ENCODE measurements at places on chromosomes 2 and 18.

GRCh38 chr2:69554981-69555380 lies 88.6 kb downstream of the AAK1 start:
- no peak for DNase-seq

DNA sequence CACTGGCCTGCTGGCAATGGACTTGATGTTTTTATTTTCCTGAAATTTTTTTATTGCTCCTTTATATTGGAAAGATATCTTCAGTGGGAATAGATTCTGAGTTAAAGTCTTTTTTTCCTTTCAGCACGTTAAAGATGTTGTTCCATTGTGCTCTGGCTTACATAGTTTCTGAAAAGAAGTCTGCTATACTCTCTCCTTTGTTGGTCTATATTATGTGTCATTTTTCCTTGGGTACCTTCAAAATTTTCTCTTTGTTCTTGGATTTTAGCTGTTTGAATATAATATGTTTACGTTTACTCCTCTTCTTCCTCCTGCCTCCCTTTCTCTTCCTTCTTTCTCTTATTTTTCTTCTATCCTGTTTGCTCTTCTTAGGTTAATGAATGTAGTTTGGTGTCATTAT lies 105.5 kb downstream of the CAPN13 start:
- no peak for DNase-seq

DNA sequence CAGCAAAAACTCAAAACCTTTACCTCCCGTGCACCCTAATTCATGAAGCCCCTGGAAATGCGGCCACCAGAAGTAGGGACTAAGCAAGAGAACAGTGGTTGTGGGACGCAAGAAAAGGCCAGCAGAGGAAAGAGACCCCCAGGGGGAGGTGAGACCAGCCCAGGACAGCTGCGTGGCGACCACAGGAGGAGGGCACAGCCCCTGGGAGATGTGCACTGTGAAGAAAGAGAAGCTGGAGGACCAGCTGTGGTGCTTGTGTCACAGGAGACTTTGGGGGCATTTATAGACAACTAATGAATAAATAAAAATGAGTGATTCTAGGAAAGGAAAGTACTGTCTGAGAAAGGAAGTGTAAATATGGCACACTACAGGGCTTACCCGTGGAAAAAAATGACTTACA lies 263.8 kb downstream of the EIPR1 start:
- DNase-seq, result no peak

DNA sequence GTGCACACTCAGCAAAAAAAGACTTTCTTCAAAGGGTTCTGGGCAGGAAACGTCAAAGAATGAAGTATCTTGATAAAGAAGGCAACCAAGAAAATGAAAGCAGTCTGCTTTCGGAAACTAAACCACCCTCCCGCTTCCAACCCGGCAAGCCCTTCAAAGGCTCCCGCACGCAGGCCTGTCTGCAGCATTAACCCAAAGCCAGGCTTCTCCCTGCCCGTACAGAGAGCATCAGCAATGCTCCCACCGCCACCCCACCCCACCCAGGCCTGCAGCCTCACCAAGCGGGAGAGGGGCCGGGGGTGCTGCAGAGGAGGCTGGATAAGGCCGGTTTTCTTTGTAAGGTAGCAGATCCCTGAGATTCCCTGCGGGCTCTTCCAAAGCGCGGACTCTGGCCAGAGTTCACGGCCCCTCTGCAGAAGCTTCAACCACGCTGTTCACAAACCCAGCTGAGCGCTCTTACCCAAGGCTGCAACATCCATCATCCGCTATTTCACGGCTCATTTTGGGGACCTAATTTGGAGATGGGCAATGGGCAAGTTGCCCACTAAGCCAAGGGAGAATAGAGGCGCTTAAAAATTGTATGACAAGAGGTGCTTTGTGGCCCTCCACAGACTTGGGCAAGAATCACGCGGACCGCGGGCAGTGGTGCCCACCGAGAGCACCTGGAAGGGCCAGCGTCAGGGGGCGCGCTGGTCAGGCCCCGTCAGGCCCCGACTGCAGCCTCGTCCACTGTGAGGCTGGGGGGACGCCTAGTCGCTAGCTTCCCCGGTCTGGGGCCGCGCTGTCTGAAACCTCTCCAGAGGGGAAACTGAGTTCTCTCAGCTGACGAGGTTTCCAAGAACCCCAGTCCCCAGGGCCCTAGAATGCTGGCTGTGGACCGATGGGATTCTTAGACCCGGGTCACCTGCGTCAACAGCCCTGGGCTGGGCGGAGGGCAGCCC lies 225.4 kb upstream of the ID2 start:
- no peak for DNase-seq

DNA sequence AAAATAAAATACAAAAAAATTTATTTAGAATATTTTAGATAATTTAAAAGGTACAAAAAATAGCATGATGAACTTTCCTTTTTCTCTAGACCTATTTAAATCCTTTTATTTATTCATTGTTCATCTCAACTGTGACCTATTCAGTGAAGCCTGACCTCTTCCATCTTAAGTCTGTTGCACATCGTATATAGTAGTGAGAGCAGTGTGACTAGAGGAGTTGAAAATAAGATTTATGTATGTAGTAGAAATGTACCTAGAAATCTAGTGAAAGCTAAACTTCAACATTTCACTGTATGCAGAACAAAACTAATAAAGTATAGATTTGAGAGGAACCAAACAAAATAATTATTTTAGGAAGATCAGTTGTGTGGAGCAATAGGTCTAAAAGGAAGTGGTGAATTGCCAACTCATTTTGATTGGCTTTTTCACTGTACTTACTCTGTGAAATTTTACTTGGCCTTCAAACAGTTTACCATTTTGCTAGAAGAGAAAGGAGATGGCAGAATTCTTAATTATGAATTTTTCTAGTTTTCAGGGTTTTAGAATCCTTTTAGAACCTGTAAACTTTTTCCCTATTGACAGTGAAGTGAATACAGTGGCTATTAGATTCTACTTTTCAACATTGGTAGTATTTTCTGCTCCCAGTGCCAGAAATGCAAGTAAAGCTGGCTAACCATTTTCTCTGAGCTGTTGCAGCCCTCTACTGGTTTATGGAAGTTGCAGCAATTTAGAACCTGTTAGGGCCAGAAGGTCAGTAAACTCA lies 11.0 kb downstream of the ANKRD12 start:
- DNase-seq, result peak; percentile 10

DNA sequence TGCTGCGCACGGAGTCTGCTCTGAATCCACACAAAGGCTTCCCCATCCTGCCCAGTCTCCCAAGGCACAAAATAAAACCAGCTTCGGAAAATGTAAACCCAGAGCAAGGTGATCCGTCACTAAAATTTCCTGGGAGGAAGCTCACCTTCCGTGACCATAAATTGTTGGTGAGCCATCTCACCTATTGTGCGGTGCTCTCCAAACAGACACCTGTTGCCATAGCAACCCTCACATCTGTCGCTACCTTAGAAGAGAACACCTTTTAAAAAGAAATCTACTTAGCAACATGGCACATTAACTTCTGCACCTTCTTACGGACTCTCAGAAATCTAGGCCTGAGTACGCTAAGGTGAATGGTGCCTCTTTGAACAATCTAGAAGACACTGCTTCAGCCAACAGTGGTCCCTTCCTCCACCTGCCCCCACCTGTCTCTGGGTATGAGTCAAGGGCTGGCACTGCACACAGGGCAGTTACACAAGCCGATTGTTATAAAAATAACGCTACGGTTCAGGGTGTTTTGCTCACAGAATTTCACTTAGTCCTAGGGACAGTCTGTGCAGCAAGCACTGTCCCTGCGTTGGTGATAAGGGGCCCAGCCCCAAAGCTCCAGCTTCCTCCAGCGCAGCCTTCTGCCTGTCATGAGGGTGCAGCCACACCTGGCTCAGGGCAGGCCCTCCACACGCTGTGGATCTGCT lies 114.9 kb upstream of the ID2 start:
- DNase-seq, result no peak

DNA sequence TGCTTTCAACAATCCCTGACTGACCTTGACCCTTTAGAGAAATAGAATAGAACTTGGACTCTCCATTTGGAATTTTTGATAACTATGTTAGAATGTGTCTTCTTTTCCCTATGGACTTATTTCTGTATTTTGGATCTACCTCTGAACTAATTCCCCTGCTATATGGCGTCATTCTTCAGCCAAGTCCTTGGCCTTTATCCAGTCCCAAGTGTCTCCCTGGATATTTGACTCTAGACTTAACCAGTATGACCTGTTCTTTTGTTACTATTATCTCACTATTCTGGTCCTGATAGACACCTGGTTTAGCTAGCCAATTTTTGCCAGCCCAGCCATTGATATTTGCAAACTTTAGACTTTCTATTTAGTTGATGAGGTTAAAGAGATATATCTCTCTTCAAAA lies 186.8 kb downstream of the KCNS3 start:
- no peak for DNase-seq

- no peak for DNase-seq
These were observed 80.5 kb downstream of the ZBTB7C start for GRCh38 chr18:48328473-48329210.

- no peak for DNase-seq
These were observed 20.5 kb upstream of the LRPPRC start for GRCh38 chr2:44016282-44016681.

GRCh38 chr2:6922201-6922656 lies 5.0 kb downstream of the RNF144A start:
- DNase-seq, result no peak

DNA sequence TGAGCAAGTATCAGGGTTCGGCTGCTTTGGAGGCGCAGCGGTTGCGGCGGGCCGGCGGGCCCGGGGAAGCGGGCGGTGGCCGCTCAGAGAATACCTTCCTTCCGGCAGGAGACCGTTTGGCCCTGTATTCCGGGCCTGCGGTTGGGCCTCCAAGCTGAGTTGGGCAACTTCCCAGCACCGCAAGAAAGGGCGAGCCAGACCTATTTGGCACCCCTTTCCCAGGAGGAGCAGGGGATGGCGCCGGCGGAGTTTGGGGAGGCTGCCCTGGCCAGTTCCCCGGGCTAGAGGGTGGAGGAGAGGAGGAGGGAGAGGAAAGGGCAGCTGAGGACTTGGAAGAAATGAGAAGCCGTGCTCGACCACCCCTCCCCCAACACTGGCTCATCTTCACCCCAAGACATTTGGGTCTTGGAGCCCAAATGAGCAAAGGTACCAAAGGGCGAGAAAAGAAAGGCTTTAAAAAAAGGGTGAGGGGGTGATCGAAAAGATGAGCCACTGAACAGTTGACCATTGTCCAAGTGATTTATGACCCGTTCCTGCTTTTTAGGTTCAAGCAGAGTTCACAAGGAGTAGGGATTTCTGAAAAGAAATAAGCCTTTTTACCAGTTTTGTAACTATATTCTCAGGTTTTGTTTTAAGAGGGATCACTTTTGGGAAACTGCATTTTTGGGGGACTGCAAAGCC lies 8.4 kb downstream of the HOXD3 start:
- no peak for DNase-seq

DNA sequence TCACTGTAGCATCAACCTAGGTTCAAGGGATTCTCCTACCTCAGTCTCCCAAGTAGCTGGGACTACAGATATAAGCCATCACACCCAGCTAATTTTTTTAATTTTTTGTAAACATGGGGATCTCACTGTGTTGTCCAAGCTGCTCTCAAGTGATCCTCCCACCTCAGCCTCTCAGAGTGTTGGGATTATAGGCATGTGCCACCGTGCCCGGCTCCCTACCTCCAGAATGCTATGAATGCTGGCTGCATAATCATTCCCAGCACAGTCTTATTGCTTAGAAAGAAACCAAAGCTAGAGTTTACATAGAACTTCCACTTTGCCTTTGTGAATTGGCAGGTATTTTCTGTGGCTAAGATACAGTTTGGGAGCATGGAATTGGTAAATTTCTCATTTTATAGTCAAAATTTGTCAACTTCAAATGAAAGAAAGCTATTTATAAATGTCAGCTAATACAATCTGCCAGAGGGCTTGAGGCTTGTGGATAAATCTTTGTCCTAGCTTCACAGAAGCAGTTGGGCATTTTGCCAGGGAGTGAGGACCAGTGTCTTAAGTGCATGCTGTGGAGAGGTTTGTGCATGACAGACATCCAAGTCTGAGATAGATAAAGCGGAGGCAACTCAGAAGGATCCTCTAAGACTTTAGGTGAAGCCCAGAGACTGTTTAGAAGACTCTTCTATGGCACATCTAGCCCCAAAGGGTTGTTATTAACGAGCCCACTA lies 175.4 kb downstream of the ANTXR1 start:
- no peak for DNase-seq

DNA sequence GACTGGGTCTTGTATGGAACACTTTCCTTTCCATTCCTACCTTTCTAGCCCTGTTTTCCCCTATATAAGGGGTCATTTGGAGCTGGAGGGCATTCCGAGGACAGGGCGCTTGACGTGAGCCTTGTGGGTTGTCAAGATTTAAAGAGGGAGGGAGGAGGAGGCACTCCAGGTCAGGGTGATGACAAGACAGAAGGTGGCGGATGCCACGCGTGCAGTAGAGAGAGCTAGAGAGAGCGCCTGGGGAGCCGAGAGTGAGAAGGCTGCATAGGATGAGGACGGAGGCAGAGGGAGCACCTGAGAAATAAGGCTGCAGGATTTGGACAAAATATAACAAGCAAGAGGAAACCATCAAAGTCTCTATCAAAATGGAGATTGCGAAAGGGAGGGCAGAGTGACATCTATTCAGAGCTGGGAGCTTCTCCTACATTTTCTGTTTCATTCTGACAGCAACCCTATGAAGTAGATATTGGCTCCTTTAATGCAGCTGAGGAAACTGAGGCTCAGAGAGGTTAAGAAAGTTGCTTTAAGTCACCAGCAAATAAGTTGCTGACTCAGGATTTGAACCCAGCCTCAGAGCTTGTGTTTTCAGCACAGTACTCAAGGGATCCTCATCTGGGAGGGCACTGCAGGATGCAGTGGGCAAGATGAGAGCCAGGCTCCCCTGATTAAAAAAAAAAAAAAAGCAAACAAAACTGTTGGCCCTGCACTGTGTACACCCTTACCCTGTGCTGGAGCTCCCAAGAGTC lies 124.2 kb downstream of the MRO start:
- DNase-seq, result no peak

- DNase-seq, result no peak
These were observed 58.8 kb upstream of the OTOS start for GRCh38 chr2:240199133-240199870.

DNA sequence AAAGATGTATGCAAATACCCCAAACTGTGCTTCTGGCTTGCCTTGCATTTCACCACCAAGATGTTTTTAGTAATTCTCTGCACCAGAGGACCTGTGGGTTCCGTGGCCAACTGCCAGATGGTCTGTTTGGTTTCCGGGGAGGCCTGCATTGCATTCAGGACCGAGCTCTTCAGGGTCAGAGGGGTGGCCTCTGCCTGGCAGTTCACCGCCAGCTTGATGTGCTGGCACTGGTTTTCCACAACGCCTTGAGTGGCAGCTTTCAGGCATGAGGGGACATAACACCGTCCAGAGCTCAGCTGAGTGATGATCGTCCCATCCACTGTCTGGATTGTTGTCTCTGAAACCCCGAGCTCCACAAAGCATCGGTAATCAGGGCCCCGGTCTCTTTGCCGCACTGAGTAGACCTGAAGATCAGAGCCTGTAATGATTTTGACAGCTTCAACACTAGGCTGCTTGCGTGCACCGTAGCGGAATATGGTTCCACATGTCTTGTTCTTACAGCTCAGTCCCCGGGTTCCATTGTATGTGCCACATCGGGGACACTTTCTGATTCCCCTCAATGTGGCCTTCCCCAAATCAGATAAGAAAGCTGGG lies 9.4 kb downstream of the C2orf42 start:
- no peak for DNase-seq

DNA sequence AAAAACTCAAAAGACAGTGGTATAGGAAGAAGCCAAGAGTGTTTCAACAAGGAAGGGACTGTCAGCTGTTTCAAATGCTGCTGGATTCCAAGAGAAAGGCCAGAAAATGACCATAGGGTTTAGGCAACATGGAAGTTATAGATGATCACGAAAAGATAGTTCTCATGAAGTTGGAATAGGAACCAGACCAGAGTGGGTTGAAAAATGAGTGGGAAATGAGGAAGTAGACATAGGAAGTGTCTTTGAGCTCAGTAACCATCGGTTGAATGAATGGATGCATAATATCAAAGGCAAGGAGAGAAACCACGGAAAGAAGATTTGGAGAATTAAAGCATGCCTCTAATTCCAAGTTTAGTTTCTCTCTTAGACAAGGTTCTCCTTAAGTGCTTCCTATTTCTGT lies 1.3 kb downstream of the NCAPH start:
- no peak for DNase-seq
